ENCODE measurements at places on chromosomes 12 and 14. TPM values are rescaled to one million over a fixed set of nuclear protein-coding genes. Genes with fewer than 3 reads are reported as not detected.

The MGP gene
- total RNA-seq = not detected

The LMNTD1 gene
- not detected for total RNA-seq

The FRMD6 gene
- total RNA-seq = 44.2 TPM

The KRT76 gene
- total RNA-seq = not detected
